ENCODE measurements at places on chromosomes 6 and 20.
A peak's percentile ranks its signal among the peaks of the same experiment; 100 is the strongest.

- DNase-seq = no peak
Measured at GRCh38 chr20:34435589-34435988, 72.5 kb downstream of the ITCH start.

GRCh38 chr20:63881451-63882226 is 13.3 kb upstream of the DNAJC5 start:
- peak; percentile 40 for DNase-seq

- DNase-seq = no peak
Measured at GRCh38 chr6:20182069-20182468, 30.2 kb downstream of the MBOAT1 start.

DNA sequence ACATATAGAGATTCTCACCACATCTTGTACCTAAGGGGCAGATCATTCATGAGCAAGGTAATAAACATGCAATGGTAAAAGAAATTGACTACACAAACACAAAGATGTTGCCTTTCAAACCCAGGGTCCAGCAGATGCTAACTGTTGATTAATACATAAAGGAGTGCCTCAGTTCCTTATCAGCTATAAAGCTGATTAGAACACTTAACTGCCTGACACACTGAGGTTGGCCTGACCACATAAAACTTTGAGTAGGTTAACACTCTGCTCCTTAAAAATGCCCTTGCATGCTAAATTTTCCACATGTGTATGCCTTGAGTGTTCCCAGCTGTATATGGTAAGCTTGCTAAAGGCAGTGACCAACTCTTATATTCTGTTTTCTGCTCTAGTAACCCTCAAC is 14.9 kb downstream of the CRISP2 start:
- no peak for DNase-seq

GRCh38 chr20:63979557-63980316 is at the start of gene SAMD10:
TSS of gene SAMD10 (minus strand) at chr20:63979642. CDS start at chr20:63979467, 175 bp downstream.
- DNase-seq = peak; percentile 66

GRCh38 chr6:100775667-100776066 is 105.5 kb downstream of the ASCC3 start:
- DNase-seq = no peak

DNA sequence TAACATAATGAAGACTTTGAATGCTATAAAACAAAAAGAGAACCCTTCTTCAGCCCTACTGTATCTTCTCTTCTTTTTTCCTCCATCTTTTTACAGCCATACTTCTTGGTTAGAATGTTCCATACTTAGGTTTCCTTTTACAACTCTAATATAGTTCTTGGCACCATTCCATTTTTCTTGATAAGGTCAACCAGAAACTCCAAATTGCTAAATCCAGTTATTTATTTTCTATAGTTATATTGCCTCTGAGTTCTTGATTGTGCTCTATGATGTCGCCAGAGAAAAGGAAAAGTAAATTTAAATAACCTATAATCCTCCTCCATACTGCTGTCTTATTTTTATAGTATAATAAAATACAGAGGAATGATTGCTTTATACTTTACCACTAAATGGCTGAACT is 26.7 kb upstream of the COL10A1 start:
- no peak for DNase-seq

DNA sequence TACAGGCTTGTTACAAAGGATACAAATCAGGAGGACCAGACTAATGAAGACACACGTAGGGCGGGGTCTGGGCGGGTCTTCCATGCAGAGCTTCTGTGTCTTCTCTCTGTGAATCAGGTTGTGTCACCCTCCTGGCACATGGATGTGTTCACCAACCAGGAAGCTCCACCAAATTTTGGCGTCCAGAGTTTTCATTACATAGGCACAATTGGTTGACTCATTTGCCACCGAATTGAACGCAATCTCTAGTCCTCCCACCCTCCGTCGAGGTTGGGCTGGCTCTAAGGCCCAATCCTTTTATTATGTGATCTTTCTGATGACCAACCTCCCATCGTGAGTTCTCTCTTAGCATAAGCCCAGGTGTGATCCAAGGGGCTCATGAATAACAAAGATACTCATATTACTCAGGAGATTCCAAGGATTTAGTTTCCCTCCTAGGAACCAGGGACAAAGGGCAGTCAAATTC is 36.3 kb upstream of the DDR1 start:
- DNase-seq = peak; percentile 93

DNA sequence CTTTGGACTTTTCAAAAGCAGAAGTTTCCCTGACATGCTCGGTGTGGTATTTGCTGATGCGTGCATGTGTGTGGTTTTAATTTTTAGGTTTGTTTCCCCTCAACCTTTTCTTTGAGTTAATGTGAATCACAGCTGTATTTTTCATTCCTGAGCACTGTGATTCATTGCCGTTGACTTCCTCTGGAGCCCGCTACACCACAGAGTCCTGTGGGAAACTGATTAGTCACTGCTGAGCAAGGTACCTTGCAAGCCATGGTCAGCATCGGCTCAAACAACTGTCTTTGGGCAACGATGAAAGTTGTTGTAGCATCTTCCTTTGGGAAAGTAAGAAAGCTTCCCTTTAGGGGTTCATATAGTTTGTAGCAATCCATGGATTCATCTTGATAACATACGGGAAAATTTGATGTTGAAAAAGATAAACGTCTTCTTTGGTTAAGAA is 57.5 kb downstream of the RIN2 start:
- DNase-seq = peak; percentile 10

GRCh38 chr6:167976708-167977107 is 20.8 kb upstream of the KIF25 start:
- DNase-seq = no peak

DNA sequence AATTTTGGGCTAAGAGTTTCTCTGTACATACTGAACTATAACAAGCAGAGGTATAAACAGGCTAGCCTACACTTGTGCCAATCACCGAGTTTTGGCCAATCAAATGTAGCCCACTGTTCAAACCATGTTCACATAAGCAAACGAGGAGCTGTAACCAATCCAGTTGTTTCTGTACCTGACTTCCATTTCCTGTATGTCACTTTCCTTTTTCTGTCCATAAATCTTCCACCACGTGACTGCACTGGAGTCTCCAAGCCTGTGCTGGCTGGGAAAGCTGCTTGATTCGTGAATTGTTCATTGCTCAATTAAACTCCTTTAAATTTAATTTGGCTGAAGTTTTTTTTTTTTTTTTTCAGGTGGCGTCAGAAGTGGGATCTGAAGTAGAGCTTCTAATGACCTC is 332.9 kb downstream of the RNF144B start:
- no peak for DNase-seq

GRCh38 chr6:136720045-136720770 is 72.1 kb downstream of the MAP3K5 start:
- no peak for DNase-seq

GRCh38 chr6:13500264-13500663 is 12.9 kb upstream of the GFOD1 start:
- DNase-seq = no peak

DNA sequence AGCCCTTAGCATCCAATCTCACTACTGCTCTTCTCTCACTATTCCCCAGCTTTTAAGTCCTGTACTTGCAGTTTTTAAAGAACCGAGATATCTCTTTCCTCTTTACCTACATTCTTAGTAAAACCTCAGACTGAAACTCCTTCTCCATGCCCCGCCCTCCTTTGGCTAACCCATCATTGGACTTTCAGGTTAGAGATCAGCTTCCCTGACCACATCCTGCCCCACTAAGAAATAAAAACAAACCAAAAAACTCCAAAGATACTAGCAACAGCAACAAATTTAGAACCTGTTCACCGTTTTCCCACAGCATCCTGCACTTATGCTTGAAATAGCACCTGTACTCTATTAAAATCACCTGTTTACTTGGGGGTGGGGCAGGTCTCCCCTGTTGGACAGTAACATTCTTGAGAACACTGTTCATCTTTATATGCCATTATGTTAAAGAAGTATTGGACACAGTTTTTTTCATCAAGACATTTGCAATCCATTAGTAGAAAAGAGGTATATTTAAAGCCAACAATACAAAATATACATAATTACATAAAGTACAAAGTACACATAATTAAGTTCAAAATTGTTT is 16.3 kb upstream of the SMAP1 start:
- no peak for DNase-seq

DNA sequence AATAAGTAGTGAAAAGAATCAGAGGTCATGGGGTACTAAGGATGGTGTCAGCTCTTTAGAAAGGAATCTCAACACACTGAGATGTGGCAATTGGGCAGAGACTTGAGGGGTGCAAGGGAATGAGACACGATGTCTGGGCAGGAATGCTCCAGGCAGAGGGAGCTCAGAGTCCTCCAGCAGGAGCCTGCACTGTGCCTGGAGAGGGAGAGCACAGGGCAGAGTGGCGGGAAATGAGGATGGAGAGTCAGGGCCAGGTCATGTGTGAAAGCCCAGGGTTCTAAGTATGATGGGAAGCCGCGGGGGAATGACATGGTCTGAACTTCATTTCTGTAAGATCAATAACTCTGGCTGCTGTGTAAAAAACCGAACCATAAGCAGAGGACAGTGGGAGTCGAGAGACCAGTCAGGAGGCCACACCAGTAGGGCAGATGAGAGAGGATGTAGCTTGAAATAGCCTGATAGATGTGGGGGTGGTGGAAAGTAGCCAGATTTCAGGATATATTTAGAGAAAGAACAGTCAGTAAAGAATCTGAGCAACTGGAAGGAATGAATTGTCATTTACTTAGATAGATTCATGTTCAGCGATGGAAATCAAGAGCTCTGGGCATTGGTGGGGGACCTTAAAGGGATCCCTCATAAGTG is 133.4 kb upstream of the DTNBP1 start:
- DNase-seq = no peak

DNA sequence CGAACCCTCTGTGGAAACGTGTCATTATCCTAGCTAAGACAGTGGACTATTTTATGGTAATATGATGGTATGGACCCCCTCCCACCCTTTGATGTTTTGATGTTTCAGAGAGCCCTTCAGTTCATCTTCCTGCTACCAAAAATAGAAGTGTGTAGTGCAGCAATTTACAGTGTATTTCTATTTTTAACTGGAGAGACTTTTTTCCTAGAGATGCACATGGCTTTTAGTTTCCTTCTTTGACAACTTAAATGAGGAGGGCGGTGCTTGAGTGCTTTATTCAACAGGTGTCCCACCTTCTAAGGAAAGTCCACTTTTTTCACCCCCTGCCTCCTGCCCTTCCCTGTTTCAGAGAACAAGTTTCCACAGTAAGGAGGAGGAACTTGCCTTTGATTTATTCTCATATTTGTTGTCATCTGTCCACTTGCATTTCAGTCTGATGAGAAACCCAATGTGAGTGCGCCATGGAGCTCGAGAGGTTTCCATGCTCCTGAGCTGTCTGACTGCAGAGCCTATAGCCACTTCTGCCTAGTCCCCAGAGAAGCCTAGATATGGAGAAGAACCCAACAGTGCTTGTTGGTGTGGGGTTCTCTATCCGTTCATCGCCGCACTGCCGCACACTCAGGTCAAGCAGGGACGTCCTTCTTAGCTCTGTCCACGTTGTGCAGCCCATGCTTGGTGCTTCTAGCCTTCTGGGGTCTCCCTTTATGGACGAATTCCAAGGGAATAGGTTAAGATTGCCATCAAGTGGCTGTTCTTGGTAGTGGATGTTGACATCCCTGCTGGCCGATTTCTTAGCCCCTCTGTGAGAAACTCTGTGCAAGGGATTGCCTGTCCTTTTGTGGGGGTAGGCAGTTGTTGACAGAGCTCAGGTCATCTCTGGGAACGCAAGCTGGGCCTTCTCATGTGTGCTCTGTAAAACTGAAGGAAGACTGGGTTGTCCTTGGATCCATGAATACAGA is 144.2 kb downstream of the JARID2 start:
- DNase-seq = peak; percentile 80

DNA sequence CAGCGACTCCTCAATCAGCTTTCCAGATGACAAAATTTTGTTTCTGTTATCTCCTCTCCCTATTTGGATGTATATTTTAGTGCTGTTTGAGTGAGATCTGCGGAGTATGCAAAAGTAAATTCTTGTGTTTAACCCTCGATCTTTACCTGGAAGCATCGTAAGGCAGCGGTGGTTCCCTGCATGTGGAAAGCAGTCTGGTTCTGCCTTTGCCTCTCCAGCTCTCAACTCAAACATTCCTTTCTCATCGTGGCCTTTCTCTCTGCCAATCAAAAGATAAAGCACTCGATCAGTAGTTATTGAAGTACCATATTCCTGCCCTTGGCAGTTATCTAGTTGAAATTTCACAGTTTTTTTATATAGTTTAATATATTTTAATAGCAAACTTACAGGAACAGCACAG is 44.0 kb upstream of the BTN3A2 start:
- DNase-seq = no peak

DNA sequence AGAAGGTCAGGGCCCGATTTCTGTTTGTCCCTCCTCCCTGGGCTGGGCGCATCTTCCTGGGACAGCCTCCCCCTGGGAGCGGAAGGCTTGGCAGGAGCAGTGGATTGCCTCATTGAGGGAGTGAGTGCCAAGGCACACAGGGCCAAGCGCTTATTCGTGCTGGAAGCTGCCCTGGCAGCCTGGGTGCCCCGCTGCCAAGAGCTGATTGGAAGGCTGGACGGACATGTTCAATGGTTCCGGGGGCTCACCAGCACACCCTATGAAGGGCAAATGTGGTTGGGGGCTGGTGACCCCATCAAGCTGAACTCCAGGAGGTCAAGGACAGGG is 10.3 kb upstream of the ZNF831 start:
- DNase-seq = no peak

GRCh38 chr20:51720384-51720783 is 47.8 kb downstream of the ATP9A start:
- no peak for DNase-seq

- peak; percentile 58 for DNase-seq
Measured at GRCh38 chr6:113855500-113856374, 1.4 kb upstream of the MARCKS start.

DNA sequence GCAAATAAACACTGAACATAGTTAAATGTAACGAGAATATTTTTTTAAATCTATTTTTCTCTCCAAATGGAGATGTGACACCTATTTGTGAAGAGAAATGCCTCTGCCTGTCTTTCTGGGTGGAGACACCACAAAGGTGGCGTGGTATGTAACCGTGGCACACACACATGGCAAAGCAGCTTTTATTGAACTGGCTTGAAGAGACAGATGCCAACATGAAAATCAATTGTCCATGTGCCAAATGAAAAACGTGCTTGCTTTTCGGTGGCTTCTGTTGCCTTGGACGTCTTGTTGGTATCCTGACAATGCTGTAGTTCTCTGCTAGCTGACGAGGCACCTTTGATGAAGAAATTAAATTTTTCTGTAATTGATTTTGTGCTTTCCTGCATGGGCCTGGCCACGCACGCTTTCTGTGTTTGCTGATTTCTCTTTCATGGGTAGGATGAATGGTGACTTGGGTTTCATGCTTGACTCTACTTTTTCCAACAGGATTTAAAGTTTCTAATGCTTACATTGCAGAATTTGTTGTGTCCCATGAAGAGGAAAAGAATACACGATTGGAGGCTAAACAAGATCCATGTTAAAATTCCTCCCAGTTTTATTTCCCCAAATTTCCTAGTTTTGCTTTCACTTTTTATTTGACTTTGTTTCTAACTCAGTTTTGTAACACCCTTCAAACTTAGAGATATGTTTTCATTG is 202.6 kb downstream of the TMEM242 start:
- DNase-seq = no peak

GRCh38 chr6:118567974-118568373 is 19.9 kb downstream of the PLN start:
- no peak for DNase-seq

DNA sequence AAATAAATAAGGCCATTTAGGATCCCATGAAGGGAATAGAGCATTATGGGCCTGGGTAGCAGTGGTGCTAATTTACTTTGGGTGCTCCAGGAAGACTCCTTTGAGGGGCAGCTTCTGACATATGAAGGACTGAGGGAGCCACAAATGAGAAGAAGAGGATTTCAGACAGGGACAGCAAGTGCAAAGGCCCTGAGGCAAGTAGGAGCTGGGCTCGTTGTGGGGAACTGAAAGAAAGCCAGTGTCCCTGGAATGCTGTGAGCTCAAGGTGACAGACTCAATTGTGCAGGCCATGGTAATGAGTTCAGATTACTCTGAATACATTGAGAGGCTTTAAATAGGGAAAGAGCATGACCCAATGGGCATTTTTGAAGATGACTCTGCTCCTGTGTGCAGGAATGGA is 307.6 kb downstream of the TSHZ2 start:
- no peak for DNase-seq
